Mammary epithelial cell (primary cell): ENCODE measurements at places on chromosomes 16 and 17. TPM values are rescaled to one million over a fixed set of nuclear protein-coding genes. Genes with fewer than 3 reads are reported as not detected.

Gene EPN3
- 101 TPM for polyA plus RNA-seq

Gene TBC1D3C
- polyA plus RNA-seq, result not detected

Gene FBXW10
- polyA plus RNA-seq, result 0.03 TPM

Gene TMEM220
- polyA plus RNA-seq, result 1.3 TPM

Gene SHISA9
- polyA plus RNA-seq, result 16.8 TPM
